ENCODE measurements at places on chromosomes 7 and 10.

GRCh38 chr10:69457771-69458237 lies 6.5 kb downstream of the TSPAN15 start:
- DNase-seq, result no peak

DNA sequence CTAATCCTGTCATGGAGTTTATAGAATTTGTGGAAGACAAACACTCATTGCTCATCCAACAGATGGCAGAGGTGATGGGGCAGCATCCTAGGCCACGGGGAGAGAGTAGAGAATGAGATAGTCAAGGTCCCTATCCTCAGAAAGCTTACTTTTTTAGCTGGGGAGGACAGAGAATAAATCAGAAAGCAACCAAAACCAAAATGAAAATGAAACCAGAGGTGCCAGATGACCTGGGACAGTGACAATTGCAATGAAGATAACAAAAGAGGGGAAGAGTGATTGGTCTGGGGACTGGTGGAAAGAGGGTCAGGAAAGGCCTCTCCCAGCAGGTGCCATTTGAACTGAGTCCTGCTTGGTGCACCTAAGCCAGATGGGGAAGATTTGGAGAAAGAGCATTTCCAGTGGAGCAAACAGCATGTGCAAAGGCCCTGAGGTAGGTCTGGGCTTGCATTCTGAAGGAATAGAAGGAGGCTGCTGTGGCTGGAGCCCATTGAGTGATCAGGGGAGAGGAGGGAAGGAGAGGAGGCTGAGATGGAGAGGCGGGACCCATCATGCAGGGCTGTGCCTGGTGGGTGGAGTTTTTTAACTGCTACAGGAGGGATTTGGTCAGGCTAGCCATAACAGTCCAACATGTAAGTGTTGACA lies 164.1 kb downstream of the RPS24 start:
- DNase-seq, result no peak

DNA sequence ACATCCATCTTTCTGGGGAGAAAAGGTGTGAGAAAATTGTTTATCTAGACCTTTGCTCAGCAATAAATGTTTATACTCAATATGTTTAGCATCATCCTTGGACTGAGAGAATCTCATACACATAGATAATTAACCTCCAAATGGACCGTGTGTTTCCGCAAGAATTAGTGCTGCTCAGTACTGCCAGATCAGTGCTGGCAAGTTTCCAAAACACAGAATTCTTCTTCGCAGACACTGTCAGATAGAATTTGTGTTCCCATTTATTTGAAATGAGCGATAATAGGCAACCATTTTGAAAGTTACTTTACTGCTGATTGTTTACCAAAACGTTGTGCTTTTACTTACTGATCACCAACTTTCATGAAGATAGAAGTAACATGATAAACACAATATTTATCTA lies 33.7 kb downstream of the STAMBPL1 start:
- no peak for DNase-seq

DNA sequence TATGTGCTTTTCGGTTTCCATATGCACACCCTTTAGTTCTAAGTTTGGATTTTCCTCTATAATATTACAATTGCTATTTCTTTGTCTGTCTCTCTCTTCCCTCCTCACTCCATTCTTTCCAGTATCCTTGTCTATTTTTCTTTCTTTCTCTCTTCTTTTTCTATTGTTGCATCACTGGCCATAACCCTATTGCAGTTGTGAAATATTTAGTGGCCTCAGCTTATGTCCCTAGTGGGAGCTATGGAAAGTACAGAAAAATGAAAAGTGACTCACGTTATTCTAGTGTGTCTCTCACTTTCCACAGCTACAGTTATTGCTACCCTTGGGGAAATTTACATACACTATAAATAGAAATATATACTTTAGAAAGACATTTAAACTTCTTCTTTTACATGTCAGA lies 59.1 kb downstream of the CNTNAP2 start:
- DNase-seq, result no peak

DNA sequence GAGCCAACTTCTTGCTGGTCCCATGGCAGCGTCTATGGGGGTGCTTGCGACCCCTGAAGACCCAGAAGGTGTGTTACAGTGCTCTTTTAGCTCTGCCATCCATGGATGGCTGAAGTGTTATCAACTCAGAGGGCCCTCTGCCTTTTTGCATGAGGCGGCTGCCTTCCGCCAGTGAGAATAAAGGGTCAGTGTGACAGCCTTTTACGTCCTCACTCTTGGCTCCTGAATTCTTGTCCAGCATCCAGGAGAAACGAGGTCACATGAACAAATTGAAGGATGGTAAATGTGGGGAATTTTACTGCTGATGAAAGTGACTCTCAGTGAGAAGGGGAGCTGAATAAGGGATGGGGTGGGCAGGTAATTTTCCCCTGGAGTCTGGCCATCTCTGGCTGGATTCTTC lies 24.1 kb downstream of the SSMEM1 start:
- no peak for DNase-seq

GRCh38 chr10:50679149-50679548 lies 55.4 kb upstream of the SGMS1 start:
- no peak for DNase-seq

Measured in breast epithelium (tissue), 4 donors.